ENCODE measurements at places on chromosomes 1 and 21.

DNA sequence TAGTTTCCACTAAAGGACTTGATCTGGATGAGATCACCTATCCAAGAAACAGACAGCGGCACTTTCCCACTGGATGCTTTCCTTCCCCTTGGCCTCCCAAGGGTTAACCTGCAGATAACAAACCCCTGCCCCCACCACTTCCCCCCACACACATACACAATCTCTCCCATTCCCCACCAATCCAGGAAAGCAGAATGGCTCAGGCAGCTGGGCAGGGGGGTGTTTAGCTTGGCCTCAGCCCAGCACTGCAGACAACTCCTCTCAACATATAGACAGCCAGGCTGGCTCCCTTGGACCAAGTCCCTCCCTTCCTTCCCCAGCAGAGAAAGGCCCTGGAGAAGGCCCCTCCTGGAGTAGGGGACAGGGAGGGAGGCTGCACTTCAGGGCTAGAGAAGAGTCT is 24.6 kb downstream of the PLEKHA6 start:
- DNase-seq, result no peak

- no peak for DNase-seq
Observed at GRCh38 chr1:234553240-234554188, 56.5 kb downstream of the IRF2BP2 start.

- DNase-seq, result no peak
Observed at GRCh38 chr1:236540813-236541465, 17.2 kb downstream of the LGALS8 start.

DNA sequence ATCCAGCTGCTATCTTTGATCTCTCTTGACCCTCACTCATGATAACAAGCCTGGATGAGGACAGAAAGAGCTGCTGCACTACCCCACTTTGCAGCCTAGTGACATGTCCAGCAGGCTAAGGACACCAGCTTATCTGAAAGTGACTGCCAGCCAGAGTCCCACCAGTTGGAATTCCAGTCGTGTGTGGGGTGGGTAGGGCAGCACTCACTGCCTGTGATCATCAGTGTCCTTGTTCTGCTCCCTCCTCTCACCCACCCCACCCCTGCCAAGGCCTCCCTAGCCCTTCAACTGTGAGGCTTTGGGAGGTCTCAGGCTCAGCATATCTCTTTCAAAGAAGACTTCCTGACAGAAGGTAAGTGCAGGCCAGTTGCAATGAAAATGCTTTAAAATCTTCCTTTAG is 15.5 kb upstream of the NMNAT2 start:
- no peak for DNase-seq

GRCh38 chr1:17377325-17377953 is 5.4 kb downstream of the PADI6 start:
- no peak for DNase-seq

DNA sequence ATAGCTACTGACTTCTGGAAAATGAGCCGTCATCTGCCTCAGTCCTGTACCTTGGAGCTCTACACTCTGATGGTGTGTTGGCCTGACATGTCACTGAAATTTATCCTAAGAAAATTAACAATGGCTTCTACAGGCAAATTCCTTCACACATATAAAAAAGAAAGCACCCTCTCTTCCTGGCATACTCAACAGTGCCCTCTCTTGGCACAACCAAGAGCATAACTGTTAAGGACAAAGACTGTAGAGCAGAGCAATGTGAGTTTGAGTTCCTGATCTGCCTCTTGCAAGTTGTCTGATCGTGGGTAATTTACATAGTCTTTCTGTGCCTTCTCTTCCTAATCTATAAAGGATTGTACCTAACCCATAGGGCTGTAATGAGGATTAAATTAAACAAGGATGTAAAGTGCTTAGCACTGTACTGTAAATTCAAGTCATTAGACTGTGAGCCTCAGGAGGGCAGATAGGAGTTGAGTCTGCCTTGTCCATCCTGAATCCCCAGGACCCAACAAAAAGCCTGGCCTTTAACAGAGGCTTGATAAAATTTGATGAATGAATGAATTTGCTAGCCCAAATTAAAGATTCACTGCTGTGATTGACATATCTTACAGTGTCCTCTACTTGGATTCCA is 83.5 kb downstream of the SYF2 start:
- no peak for DNase-seq

- no peak for DNase-seq
Observed at GRCh38 chr1:184906761-184907160, 67.5 kb downstream of the NIBAN1 start.

GRCh38 chr1:6280761-6281451 is 20.0 kb upstream of the GPR153 start:
- DNase-seq, result no peak

GRCh38 chr1:46415514-46415913 is 21.4 kb downstream of the FAAH start:
- DNase-seq, result no peak

DNA sequence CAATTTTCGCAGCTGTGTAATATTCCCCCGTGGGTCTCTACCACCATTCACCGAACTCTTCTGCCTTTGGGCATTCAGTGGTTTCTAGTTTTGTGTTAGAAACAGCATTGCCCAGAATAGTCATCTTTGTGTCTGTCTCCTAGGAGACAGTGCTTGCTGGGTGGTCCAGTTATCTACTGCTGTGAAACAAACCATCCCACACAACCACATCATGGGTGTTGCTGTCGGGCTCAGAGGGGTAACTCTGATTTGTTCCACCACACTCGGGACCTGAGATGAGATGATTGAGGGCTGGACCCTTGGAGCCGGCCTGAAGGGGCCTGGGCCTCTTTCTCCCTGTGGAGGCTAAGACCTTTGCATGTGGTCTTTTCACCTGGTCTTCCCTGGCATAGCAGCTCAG is 427.2 kb upstream of the VAMP3 start:
- no peak for DNase-seq

- DNase-seq, result no peak
Observed at GRCh38 chr1:110472546-110472945, 21.6 kb downstream of the PROK1 start.

GRCh38 chr1:33630686-33631085 is 158.2 kb downstream of the ZSCAN20 start:
- DNase-seq, result no peak

GRCh38 chr1:54218883-54219687 is 19.1 kb downstream of the MRPL37 start:
- DNase-seq, result no peak

- DNase-seq, result no peak
Observed at GRCh38 chr21:27581168-27581567, 614.3 kb upstream of the ADAMTS5 start.
